Central memory CD4-positive, alpha-beta T cell (primary cell): ENCODE measurements at places on chromosomes 7 and 10.

DNA sequence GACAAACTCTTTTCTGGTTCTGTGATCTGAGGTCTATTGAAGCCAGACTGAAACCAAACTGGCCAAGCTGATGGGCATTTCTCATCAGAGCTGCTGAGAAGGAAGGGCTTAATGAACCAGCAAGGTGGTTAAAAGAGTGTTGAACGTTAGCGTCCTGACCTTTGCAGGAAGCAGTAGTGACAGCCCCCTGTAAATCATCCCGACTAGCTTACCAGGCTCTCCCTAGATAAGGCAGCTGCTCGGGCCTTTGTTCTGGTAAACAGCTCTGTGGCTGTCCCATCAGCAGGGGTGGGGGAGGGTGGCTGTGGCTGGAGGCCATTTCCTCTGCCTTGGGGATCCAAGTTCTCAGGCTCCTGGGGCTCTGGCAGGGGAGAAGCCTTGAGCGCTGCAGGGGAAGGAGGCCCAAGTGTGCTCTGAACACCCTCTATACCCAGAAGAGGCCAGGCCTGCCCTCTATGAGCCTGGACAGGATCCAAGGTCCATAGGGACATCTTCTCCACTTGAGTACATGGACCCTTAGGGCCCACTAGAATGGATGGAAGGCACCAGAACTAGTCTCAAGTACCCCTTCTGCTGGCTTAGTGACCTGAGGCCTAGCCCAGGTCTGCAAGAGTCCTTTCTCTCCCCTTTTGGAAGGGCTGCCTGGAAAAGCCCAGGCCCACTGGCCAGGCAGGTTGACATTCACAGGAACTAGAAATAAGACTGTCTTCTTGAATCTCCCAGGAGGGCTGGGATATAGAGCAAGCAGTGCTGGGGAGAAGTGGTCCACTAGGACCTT is 134.6 kb downstream of the ARHGAP22 start:
- no peak for DNase-seq

DNA sequence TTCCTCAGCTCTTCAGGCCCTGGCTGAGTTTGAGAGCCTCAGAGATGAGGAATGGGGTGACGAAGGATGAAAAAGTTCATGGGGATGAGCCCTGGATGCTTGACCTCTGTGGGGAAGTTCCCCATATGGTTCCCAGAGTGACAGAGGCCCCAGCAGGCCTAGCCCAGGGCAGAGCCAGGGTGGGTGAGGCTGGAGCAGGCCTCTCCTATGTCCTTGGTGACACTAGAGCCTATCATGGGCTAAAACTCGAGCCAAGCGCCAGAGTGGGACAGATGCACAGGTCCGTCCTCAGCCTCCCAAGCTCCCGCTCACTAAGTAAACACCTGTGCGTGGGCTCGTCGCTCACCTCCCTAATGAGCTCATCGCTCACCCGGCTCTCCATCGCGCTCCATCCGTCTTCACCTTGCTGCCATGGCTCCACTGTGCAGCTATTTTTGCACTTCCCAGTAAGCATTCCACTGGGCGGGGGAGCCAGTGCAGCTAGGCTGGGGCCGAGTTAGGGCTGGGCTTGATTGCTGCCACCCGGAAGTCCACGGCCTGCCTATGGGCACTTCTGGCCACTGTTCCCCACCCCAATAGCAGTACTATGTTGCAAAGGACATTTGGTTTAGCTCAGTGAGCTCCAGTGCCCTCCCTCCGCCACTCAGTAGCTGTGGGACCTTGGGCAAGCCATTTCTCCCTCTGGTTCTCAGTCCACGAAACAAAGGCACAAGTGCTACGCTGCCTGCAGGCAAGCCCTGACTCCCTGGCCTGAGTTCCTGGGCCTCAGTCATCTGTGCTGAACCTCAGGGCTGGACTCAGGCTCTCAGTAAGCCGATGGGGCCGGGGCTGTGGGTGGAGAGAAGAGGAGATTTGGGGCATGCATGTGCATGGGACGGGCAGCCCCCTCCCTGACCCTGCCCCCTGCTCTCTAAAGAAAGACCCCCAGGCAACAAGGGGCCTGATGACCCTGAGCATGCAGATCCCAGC is 117.3 kb upstream of the PCBD1 start:
- DNase-seq: no peak

- peak; percentile 23 for DNase-seq
These were observed 880 bp upstream of the ELN start for GRCh38 chr7:74026903-74027682.

GRCh38 chr10:107280293-107280692 is 115.8 kb upstream of the SORCS1 start:
- no peak for DNase-seq

DNA sequence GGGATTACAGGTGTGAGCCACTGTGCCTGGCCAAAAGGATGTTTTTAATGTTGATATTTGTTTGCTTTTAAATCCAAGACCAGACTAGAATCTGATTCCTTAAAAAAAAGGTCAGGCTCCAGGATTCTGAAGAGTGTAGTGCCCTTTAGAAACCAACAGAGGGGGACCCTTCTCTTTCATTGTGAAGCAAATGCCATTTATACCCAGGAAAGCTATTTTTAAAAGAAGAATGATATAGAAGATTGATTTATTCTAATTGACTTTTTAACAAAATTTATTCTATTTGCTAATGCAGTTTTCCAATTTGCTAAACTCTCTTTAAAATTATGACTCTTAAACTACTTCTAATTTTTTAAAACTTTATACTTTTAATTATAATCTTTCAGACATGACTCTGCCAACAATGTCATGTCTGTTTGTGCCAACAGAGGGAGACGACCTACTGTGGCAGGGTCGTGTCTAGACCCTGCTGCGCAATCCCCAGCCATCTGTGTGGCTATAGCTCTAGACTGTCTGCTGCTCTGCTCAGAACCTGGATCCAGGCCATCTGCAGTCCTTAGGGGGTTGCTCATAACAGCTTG is 201.0 kb upstream of the IMMP2L start:
- no peak for DNase-seq

- no peak for DNase-seq
These were observed 221.2 kb downstream of the ZMYND11 start for GRCh38 chr10:356452-356851.

DNA sequence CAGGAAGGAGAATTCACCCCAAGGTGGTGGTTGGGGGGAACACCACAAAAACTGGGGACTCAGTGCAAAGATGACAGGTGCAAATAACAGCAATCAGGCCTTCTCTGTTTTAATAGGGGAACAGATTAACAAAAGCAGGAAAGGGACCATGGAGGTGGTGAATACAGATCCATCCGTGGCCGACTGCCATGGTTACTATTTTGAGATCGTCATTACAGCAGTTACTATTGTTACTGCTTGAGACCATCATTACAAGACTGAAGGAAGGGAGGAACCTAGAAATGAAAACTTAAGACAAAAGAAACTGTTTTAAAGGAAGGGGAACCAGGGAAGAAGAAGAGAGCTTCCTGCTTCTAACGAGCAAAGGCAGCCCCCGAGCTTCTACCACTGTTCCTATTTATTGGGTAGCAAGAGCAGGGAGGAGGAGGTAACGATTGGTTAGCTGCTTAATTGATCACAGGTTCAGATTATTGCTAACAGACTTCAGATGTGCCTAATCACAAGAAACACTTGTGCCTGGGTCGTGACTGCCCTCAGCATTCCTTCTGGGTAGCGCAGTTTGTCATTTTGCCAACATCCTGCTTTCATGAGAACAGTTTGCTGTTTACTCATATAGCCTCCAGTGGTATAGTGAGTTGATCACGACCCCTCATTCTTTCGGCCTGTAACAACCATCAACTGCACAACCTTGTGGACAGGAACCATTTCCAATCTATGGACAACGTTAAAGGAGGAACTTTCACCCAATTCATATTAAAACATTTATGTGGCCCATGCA is 216.3 kb downstream of the CHCHD3 start:
- no peak for DNase-seq

- DNase-seq: no peak
These were observed 4.5 kb downstream of the BBIP1 start for GRCh38 chr10:110914431-110914830.

GRCh38 chr10:118241229-118242137 is 100.6 kb downstream of the FAM204A start:
- peak; percentile 29 for DNase-seq

DNA sequence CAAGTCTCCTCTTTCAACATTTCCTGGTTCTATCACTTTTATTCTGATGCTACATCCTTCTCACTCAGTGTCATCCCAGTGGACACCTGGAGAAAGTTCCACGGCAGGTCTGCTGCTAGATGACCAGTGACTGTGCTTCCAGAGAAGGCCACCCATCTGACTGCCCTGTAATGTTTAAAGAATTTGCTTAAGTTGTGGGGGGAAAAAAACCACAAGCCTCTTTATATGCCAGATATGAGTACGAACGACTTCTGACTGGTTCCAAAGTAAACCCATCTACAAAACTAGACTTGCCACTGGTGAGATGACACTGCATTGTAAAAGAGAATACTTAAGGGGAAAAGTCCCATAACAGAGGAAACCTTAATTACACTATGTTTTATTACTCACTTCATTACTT is 69.6 kb upstream of the VWC2 start:
- no peak for DNase-seq

- no peak for DNase-seq
These were observed 19.6 kb upstream of the SEPTIN7 start for GRCh38 chr7:35781200-35781701.

DNA sequence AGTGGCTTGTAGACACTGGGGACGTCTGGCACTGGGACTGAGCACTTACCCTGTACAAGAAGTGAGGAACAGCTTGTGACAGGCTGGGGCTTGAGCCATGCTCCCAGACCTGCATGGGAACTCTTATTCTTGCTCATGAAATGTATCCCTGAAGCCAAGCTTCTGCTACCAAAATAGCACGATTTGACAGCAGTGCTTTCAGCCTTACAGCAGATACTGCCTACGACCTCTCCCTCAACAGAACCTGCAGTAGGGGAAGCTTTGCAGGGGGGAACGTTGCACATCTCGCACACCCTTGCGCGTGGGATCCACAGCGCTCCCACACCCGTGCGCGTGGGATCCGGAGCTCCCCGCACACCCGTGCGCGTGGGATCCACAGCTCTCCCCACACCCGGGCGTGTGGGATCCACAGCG is 88.0 kb downstream of the CREM start:
- DNase-seq: no peak

GRCh38 chr10:29546773-29547313 is 87.9 kb downstream of the SVIL start:
- no peak for DNase-seq

GRCh38 chr10:114401195-114401791 is 3.0 kb downstream of the AFAP1L2 start:
- no peak for DNase-seq
